Small intestine (tissue), 16 donors: ENCODE measurements at places on chromosomes 6 and 20. TPM values are rescaled to one million over a fixed set of nuclear protein-coding genes. Genes with fewer than 3 reads are reported as not detected.

Gene OSTM1
- polyA plus RNA-seq, result 14.6 TPM

DNA sequence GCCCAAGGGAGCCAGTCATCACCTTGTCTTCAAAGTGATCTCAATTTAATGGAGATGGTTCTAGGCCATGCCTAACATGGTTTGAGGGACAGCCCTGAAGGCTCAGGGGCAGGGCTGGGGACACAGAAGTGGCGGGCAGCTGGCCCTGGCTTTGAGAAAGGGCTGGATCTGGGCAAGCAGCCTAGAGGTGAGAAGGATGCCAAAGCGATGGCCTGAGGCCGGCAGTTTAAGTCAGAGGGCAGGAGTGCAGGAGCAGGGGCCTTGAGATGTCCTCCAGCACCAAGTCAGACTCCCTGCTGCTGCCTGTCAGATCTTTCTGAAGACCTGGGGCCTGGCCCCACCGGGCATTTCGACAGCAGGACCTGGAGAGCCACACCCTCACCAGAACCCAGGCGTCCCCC, 28.4 kb upstream of the APMAP start:
- H3K27me3 ChIP-seq, result no peaks in the 10 kb centered on the region
- no peak for DNase-seq
- peaks cover 5% of the 10 kb centered on the region for H3K4me1 ChIP-seq
- no peak overlapping the region for H3K27ac ChIP-seq
- H3K36me3 ChIP-seq, result no peaks in the 10 kb centered on the region

DNA sequence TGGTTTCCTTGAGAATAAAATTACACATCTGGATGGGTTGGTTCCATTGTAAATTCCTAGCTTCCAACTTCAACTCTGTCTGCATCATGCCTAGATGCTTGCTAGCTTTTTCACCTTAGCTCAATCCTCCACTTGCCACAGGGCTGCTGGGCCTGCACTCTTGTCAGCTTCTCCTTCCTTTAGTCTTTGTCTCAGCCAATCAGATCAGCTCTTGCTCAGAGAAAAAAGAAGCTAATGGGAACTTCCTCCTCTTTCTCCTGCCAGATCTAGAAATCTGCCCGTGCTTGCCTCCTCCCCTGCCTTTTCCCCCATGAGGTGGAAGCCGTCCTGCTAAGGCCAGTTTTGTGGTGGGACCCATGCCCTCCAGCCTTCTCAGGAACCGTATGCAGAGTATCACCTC, 18.5 kb downstream of the RAE1 start:
- peaks cover 32% of the 10 kb centered on the region for H3K36me3 ChIP-seq
- H3K27ac ChIP-seq, result no peak overlapping the region
- no peak overlapping the region for H3K4me3 ChIP-seq
- DNase-seq, result no peak

Gene NKX2-4
- not detected for polyA plus RNA-seq

GRCh38 chr6:166997348-166997747, 1.8 kb upstream of the CEP43 start:
- no peak for DNase-seq
- no peaks in the 10 kb centered on the region for H3K27me3 ChIP-seq
- no peak overlapping the region for H3K27ac ChIP-seq
- H3K4me1 ChIP-seq, result peaks cover 11% of the 10 kb centered on the region

DNA sequence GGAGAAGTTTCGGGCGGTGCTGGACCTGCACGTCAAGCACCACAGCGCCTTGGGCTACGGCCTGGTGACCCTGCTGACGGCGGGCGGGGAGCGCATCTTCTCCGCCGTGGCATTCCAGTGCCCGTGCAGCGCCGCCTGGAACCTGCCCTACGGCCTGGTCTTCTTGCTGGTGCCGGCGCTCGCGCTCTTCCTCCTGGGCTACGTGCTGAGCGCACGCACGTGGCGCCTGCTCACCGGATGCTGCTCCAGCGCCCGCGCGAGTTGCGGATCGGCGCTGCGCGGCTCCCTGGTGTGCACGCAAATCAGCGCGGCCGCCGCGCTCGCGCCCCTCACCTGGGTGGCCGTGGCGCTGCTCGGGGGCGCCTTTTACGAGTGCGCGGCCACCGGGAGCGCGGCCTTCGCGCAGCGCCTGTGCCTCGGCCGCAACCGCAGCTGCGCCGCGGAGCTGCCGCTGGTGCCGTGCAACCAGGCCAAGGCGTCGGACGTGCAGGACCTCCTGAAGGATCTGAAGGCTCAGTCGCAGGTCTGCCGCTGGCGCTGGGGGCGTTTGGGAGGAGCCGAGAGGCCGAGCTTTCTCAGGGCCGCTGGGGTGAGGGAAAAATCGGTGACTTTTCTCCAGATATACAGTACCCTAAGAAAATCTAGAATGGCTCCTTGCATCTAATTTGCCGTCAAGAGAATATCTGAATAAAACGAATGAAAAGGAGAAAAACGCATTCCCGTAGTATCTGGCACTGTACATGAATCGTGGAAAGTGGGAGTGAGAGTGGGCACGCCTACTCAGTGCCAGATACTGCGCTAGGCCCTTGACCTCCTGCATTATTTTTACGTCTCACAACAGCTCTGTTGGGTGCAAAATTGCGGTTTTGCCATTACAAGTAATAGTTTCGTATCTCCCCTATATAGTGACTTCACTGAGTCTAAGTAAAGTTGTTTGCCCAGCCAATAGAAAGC, 1.0 kb downstream of the CALHM6 start:
- H3K27me3 ChIP-seq, result no peaks in the 10 kb centered on the region
- H3K4me1 ChIP-seq, result peaks cover 3% of the 10 kb centered on the region
- peak; percentile 50 for DNase-seq

Gene CCN6
- polyA plus RNA-seq, result not detected

DNA sequence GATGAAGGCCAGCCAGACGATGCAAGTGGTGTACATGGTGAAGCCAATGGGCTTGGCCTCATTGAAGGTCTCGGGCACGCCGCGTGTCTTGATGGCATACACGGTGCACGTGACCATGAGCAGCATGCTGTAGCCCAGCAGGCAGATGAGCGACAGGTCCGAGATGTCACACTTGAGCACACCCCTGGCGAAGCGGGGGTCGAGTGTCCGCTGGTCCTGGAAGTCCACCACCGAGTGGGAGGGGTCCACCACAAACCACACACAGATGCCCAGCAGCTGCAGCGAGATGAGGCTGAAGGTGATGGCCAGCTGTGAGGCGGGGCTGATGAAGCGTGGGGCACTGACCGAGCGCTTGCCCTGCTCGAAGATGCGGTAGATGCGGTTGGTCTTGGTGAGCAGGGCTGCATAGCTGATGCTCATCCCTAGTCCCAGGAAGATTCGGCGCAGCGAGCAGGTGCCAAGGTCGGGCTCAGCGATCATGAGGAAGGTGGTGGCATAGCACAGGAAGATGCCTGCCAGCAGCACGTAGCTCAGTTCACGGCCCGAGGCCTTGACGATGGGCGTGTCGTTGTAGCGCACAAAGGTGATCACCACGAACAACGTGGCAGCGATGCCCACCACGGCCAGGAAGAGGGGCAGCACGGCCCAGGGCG, 110.1 kb downstream of the GRM4 start:
- DNase-seq, result no peak
- H3K4me1 ChIP-seq, result no peaks in the 10 kb centered on the region
- no peak overlapping the region for H3K4me3 ChIP-seq
- no peaks in the 10 kb centered on the region for H3K36me3 ChIP-seq
- peaks cover 3% of the 10 kb centered on the region for H3K27me3 ChIP-seq

DNA sequence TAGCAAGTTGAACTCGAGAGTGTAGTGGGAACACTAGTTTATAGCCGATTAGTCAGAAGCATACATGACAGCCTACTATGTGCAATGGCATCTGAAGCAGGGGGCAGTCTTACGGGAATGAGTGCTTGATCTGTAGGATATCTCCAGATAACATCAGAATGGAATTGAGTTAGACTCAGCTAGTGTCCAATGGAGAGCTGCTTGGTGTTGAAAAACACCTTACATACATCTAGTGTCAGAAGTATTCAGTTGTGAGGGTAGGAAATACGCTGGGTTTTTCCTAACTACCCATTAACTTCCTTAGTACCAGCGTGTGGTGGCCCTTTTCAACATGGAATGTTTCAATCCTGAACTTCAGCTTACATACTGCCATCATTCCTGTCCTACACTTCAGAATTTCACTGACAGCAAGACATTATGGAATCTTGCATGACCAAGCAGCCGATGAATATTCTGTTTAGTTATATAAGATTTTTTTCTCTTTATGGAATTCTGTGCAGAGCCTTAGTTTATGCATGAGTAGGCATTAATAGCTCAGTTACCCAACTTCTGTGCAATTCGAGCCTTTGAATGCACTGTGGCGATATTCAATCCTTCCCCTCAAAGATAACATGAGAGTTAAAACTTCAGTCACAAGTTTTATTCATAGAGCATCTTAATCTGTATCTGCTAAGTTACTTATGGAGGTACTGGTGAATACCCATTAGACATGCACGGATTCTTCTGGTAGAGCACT, 218.6 kb upstream of the MOCS1 start:
- H3K27me3 ChIP-seq, result no peaks in the 10 kb centered on the region
- H3K36me3 ChIP-seq, result no peaks in the 10 kb centered on the region
- no peak for DNase-seq
- H3K4me1 ChIP-seq, result no peaks in the 10 kb centered on the region
- H3K27ac ChIP-seq, result no peak overlapping the region

Gene ZBTB46
- polyA plus RNA-seq, result 1.1 TPM

DNA sequence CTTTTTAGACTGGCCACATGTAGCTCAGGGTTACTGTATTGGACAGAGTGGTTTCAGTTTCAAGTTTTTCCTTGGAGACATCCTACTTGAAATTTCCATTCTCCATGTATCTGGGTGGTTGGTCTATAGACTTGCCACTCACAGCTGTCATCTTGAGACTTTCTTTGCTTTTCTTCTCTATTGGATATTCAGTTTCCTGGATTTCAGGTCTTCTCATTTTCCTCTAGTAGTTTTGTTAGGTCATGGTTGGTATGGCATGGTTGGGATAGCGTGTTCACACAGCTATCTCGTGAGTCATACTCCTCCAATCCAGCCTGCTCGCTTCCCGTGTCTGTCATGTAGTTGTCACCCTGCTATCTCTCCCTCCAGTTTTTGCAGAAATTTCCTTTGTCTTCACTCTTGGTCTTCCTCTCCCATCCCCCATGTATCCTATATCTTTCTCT, 48.3 kb downstream of the PTPN1 start:
- no peaks in the 10 kb centered on the region for H3K4me1 ChIP-seq
- no peak overlapping the region for H3K27ac ChIP-seq
- H3K4me3 ChIP-seq, result no peak overlapping the region

Gene RXRB
- polyA plus RNA-seq, result 29.2 TPM

Gene RBPJL
- 0.04 TPM for polyA plus RNA-seq

Gene SPATA25
- polyA plus RNA-seq, result 1.8 TPM

- no peak for DNase-seq
- no peaks in the 10 kb centered on the region for H3K27me3 ChIP-seq
- no peaks in the 10 kb centered on the region for H3K36me3 ChIP-seq
- H3K4me3 ChIP-seq, result no peak overlapping the region
Observed at GRCh38 chr6:103872678-103873077, 987.0 kb downstream of the HACE1 start.

Gene GLP1R
- polyA plus RNA-seq, result 0.10 TPM

GRCh38 chr6:144936764-144937163, 651.6 kb downstream of the UTRN start:
- DNase-seq, result no peak
- H3K27ac ChIP-seq, result no peak overlapping the region
- H3K36me3 ChIP-seq, result no peaks in the 10 kb centered on the region
- H3K4me1 ChIP-seq, result no peaks in the 10 kb centered on the region
- no peak overlapping the region for H3K4me3 ChIP-seq
- H3K27me3 ChIP-seq, result no peaks in the 10 kb centered on the region
